Inflammatory macrophage (primary cell): ENCODE measurements at places on chromosomes 2 and 18.
A peak's percentile ranks its signal among the peaks of the same experiment; 100 is the strongest.

- DNase-seq = no peak
These were observed 2.8 kb downstream of the PRKCE start for GRCh38 chr2:45654250-45654649.

DNA sequence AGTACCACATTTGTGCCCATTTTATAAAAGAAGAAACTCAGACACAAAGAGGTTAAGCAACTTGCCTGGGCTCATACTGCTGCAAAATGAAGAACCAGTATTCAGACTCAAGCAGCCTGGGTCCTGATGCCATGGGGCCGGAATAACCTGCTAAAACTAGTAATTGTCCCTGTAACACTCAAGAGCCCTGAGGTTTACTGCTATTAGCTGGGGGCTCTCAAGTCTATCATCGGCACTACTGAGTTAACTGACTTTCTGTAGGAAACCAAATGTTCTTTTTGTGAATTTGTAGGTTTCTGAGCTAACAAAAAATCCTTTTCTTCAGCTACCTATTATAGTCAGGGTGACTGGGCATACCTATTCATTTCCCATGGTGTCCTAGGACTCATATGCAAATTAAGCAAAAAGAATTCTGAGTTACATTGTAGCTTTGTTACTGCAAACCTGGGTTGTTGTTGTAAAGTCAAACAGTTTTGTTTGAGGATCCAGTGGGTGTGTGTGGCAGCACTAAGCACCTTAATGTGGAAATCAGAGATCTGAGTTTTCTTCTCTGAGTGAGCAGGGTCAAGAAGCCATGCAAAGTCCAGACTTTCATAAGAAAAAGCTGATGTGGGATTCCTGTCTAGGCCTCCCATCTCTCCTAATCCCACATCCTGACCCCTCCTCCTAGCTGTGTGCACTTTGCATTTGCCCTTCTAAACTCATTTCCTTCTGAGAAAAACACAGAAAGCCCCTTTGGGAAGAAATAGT is 72.4 kb upstream of the TNP1 start:
- DNase-seq = no peak

DNA sequence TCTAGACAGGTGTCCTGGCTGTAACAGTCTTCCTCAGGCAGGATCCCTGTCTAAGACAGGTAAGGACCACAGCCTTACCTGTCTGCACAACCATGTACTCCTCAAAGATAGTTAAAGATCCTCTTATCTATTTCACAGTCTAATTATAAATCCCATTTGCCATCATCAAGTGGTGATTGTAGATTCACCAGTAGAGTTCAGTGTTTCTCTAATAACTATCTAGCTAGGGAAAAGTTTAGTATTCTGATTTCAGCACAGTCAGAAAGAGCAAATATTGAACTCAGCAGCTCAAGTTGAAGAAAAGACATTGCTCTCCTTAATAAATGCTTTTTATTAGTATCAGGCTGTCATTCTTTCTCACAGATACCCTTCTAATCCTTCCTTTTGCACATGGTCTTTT is 1305.5 kb upstream of the NXPH2 start:
- no peak for DNase-seq

DNA sequence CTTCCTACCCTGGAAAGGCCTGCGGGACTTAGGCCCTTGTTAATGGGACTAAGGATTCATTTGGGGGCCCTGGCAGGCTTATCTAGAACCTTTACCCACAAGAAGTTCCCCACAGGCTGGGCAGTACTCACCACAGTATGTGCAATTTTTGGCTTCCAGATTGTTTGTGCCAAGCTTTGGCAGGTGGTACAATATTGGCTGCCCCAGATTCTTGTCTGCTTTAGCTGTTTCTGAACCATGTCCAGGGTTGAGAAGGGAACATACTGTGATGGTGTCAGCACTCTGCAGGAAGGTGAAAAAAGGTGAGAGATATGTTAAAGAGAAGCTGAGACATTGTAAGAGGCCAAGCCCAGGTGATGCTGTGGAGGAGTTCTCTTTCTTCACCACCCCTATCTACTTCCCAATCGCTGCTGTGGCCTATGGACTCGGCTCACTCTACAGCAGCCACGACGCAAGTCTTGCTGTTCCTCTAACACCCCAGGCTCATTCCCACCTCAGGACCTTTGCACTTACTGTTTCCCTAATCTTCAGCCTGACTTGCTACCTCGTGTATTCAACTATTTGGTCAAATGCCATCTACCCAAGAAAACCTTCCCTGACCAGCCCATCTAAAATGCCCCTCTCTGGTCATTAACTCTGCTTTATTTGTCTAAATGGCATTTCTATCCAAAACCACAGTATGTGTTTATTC is 9.2 kb downstream of the SLC4A5 start:
- DNase-seq = no peak

GRCh38 chr2:205496772-205497171 is 185.5 kb upstream of the NRP2 start:
- DNase-seq = no peak

- DNase-seq = no peak
These were observed 193.3 kb upstream of the AGAP1 start for GRCh38 chr2:235300368-235301201.

DNA sequence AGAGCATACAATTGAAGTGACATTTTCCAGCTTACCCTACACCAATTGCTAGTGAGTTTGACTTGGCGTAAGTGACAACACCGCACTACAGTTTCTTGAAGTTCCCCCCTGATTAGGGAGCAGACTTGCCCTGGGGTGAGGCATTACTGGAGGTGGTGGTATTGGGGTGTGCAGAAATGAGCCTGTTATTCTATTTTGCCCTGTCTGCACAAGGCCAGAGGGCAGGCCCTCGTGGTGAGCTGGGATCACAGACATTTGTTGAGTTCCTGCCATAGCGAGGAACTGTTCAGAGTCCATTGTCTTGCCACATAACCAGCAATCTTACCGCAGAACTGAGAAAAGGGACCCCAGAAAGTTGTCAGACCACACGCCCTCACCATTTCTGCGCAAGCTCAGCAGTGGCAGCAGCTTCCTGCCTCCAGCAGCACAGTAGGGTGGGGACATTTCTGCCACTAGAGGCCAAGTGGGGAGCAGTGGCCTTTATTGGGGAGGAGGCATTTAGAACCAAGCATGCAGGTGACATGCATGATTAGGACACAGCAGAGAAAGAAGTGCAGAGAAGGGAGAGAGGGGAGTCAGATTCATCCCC is 103.6 kb upstream of the BCL2L11 start:
- no peak for DNase-seq

DNA sequence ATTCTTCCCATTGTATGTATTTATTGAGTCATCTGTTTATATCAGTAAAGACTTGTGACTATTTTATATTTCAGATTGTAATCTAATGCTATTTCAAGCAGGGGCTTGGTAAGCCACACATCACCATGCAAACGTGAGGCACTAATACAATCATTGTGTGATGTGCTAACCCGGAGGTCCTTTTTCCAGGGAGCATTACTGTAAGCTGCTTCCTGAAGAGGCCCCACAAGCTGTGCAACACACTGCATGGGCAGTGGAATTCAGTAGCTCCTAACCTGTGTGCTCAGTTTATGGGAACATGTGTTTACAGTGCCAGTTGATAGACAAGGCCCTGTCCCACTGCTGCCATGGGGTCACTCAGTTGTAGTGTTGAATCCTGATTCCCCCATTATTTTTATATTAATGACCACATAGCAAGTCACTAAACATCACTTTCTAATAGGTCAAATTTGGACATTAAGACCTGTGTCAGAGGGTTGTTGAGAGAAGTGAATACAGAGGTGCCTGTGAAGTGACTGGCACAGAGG is 162.9 kb downstream of the FHOD3 start:
- DNase-seq = no peak

DNA sequence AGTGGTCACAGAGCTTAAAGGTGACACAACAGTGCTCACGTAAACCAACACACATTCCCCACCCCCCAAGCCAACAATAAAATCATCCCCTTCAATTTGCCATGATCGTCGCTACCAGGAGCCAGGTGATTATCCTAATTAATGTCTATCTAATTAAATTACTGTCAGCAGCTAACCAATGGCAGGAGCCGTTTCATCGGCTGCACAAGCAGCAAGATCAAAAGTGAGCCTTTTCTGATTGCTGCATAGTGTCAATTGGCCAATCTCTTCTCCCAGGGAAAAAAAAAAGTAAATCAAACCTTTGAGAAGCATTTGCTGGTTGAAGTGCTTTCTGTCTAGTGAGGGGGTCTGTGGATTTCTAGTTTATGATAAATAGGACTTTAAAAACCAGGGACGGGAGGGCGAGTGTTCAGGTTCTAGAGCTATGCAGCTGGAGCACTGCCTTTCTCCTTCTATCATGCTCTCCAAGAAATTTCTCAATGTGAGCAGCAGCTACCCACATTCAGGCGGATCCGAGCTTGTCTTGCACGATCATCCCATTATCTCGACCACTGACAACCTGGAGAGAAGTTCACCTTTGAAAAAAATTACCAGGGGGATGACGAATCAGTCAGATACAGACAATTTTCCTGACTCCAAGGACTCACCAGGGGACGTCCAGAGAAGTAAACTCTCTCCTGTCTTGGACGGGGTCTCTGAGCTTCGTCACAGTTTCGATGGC is at the start of gene TBR1:
Gene TBR1, plus strand, starts transcription at position 311 of the 721 bp plus-strand sequence. Its CDS starts 114 bp downstream, at position 425.
- no peak for DNase-seq

DNA sequence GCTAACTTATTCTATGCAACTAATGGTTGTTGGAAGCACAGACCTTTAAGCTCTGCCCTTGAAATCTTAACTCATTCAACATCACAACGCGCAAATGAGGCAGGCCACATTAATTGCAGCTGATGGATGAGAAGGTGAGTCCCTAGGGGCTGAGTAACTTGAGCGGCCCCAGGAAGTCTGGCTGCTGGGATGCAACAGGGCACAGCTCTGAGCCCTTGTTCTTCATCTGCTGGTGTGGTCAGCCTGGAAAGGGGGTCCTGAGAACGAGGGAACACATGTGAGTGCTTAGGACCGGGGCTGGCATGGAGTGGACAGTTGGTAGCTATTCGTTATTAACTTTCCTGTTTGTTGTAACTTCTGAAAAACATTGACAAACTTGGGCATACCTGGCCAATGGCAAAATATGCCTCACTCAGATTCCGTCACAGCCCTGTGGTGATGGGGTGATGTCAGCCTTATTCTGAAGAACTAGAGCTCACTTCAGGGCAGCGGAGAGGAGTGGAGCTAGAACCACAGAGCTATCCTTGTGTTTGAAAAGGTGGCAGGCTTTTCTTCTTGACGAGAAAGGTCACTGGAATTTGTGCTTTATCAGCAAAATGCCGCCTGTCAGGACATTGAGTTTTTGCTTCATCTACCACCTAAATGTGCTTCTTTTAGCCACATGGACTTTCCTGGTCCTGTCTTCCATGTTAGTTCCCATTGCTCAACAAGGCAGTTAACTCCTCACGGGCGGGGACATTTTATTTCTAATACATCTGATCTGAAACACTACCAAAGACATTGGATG is 145.9 kb upstream of the FHL2 start:
- no peak for DNase-seq

- DNase-seq = no peak
These were observed 8.2 kb upstream of the SETBP1 start for GRCh38 chr18:44672506-44672905.

DNA sequence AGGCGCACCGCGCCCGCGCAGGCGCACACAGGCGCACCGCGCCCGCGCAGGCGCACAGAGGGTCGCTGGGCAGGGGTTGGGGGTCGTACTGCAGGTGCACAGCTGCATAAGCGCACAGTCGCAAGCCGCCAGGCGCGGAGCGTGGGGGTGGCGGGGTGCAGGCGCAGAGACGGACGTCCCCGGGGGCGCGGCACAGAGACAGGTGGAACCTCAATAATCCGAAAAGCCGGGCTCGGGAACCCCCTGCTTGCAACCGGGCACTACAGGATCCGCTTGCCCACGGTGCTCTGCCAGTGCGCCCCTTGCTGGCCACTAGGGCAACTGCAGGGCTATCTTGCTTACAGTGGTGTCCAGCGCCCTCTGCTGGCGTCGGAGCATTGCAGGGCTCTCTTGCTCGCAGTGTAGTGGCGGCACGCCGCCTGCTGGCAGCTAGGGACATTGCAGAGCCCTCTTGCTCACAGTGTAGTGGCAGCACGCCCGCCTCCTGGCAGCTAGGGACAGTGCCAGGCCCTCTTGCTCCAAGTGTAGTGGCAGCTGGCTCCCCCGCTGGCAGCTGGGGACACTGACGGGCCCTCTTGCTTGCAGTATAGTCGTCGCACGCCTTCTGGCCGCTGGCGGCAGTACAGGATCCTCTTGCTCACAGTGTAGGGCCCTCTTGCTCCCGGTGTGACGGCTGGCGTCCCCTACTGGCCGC is 34.9 kb downstream of the FAM110C start:
- DNase-seq = peak; percentile 49
